ENCODE measurements at places on chromosomes 2 and 18. TPM values are rescaled to one million over a fixed set of nuclear protein-coding genes. Genes with fewer than 3 reads are reported as not detected.
A peak's percentile ranks its signal among the peaks of the same experiment; 100 is the strongest.

GRCh38 chr18:54020156-54020745 lies 204.2 kb downstream of the MBD2 start:
- DNase-seq: no peak

DNA sequence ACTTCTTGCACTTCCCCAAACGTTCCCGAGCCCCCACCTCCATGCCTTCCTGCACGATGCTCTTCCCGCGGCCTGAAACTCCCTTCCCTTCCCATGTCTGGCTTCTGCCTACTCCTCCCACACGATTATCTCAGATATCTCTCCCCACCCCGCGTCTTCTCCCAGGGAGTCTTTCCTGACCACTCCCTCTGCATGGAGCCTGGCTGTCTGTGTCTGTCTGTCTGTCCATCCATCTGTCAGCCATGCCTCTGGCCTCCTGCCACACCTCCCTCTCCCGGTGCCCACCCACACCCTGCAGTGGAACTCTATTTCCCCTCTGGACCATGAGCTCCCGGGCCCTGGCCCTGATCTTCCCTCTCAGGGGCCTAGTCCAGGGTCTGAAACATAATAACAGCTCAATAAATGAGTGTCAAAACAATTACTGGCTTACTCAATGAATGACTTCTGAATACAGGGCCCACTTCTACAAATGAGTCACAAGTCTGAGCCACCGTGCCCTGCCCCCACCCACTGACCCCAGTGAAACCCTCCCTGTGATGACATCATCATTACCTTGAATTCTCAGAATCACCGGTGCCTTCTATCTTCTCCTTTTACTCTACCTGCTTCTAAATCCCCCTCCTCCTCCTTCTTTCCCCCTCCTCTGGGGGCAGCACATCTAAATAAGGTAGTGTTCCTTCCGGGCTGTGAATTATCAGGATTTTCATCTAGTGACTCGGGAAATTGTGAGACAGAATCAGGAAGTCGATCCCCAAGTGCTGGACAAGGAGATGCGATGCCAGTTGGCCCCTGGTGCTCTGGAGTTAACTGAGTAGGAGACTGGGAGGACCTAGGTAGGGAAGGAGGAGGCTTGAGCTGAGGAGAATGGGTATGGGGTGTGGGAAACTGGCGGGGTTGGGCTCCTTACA lies 46.1 kb upstream of the PLB1 start:
- DNase-seq: peak; percentile 59

- DNase-seq: no peak
These were observed 245.9 kb upstream of the REV1 start for GRCh38 chr2:99735753-99736152.

The SLC9A2 gene
- not detected for total RNA-seq

The DPP4 gene
- total RNA-seq: 3.1 TPM

DNA sequence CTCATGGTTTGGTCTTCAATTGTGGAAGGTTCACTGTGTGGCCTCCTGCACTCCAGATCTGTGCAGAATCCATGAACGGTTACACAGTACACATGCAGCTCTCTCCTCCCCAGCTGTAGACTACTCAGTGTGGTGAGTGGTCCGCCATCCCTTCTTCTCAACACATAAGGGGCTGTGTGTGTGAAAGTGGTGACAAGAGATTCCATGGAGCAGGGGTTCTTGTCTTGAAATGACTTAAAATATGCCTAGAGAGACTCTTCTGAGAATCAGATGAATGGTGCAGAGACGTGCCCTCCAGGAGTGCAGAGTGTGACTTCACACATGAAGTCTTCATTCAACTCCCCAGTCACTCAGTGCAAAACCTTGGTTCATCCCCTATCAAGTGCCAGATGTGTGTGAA lies 151.0 kb upstream of the COPS8 start:
- no peak for DNase-seq

DNA sequence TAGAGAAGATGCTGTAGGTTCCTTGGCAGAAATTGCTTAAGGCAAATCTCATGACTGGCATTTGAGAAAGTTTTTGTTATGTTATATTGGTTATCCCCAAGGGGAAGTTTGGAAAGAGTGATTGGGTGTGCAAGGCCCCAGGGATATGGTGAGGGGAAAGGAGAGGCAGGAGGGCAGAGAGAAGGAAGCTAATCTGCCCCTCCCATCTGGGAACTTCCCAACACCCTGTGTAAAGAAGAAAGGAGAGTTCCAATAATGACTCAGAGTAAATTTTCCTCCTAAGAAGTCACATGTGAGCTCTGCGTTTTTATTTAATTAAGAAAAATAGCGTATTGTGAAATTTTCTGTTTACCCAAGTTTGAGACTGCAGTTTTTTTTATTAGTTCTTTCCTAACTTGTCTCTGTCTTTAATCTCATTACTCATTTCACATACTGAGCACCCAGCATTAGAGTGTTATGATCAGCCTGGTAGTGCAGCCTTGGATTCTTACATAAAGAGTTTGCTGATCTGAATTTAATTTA lies 3.1 kb upstream of the KYNU start:
- peak; percentile 88 for DNase-seq

- no peak for DNase-seq
These were observed 819 bp downstream of the ANKRD44 start for GRCh38 chr2:197309691-197310231.

The DNAH6 gene
- 0.10 TPM for total RNA-seq

DNA sequence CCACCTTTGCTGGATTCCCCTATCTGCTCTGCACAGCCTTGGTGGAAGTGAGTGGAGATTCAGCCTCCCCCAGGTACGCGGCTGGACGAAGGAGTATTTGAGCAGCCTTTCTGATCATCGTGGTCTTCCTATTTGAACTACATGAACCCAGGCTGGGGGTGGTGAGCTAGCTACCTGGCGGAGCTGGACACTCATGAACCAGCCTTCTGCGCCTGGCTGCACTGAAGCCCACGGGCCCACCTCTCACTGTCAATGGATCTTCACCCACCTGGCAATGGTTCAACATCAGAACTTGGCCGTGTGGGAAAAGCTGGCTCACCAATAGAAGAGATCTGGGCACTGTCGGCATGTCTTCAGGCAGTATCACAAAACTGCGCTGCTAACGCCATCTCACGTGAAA lies 35.4 kb downstream of the ANKMY1 start:
- DNase-seq: no peak

The KLHL41 gene
- total RNA-seq: 0.20 TPM

The FN1 gene
- total RNA-seq: 3,699 TPM

The ZNF804A gene
- total RNA-seq: 0.10 TPM

DNA sequence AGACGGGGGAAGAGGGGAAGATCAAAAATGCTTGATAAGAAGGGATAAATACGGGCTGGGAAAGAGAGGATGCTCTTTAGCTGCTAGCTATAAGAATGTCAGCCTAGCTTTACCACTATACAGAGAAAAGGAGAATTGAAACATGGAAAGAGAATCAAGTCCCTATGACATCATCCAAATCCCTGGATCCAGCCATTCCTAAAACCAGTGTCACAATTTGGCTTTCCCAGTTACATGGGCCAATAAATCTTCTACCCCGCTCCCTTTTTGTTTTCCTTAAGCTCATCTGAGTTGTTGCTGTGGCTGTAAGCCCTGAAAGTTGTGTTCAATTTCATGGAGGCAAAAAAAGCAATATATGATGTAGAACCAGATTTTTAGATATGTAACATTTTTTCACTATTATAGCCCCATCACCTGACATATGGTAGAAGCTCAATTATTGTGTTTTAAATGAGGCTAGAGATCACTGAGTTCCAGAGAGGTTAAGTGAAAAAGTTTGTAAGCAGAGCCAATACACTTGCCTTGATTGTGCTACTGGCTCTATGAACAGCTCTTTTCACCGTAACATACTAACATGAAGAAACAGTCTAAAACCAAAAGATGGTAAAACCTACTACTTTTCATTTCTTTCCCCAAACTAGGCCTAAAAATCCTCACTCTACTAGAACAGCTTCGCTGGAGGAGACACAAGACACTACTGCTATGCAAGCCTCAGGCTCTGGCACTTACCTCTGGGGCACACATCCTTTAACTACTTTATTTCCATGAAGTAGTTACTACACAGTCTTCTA lies 4.3 kb downstream of the HNRNPLL start:
- DNase-seq: peak; percentile 27

GRCh38 chr2:208627110-208627884 lies 220.7 kb downstream of the PTH2R start:
- DNase-seq: no peak

DNA sequence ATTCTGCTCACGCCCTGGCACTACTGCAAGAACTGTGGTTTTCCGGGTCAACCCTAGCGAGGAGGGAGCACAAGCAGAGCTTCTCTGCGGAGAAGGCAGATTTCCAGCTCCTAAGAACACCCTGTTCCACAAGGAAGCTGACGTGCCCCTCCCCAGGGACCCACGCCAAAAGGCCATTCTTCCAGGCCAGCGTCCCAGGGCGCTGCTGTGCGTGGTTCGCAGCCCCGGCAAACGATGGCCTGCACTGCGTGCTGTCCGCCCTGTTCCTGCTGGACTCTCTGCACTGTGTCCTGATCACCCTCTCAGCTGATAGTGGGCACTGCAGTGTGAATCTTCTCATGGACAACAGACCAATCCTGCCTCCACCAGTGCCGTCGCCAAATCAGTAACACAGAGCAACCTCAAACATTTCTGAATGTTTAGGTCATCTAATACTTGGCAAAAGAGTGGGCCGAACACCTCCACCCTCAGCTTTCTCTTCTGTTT lies 49.1 kb downstream of the ADI1 start:
- DNase-seq: peak; percentile 32

GRCh38 chr2:160270571-160271113 lies 70.6 kb upstream of the ITGB6 start:
- peak; percentile 77 for DNase-seq

GRCh38 chr2:127226520-127227263 lies 6.6 kb upstream of the CYP27C1 start:
- peak; percentile 97 for DNase-seq

DNA sequence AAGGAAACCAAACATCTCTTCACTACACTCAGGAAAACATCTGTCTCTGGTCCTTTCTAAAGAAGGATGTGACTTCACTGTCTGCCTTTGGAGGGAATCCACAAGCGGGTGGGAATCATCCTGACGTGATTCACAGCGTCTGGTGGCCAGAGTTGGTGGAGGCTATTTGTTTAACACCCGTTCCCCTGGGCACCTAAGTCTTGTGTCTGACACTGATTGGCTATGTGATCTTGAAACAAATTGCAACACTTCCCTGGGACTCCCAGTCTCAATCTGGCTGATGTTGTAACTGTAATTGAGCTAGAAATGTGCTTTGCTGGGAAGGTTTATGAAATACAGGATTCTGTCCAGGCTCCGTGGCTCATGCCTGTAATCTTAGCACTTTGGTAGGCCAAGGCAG lies 28.8 kb upstream of the SIX3 start:
- DNase-seq: peak; percentile 68

- no peak for DNase-seq
These were observed 34.4 kb upstream of the FZD7 start for GRCh38 chr2:201999279-201999678.

GRCh38 chr2:19228181-19228593 lies 130.2 kb downstream of the OSR1 start:
- no peak for DNase-seq

DNA sequence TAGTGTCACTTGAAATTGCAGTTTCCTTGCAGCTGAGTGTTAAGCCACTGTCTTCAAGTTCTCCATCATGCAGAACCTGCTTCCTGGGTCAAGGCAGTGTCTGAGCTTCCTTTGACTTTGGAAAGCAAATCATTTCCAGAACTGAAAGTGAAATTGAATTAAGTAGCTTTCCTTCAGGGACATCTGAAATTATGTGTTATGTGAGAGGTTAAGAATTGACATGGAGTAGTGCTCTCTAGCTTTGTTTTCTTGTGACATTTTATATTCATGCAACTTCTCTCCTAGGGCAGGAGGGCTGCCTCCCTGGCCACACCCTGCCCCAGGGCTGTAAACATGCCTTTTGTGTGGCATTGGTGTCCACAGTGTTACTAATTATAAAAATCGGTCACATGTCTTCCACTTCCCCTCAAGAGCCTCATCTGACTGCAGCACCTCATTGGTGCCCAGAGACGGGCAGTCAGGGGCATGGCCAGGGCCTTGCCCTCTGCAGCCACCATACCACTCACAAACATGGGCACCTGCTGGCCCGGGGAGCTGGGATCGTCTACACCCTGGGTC lies 14.4 kb downstream of the RAB12 start:
- DNase-seq: peak; percentile 58

The B3GNT2 gene
- 26.5 TPM for total RNA-seq

The ERFE gene
- total RNA-seq: 0.10 TPM

Data from RPMI7951 (cell line).